Sigmoid colon (tissue), 7 donors: ENCODE measurements at places on chromosomes 7 and 10. TPM values are rescaled to one million over a fixed set of nuclear protein-coding genes. Genes with fewer than 3 reads are reported as not detected.

DNA sequence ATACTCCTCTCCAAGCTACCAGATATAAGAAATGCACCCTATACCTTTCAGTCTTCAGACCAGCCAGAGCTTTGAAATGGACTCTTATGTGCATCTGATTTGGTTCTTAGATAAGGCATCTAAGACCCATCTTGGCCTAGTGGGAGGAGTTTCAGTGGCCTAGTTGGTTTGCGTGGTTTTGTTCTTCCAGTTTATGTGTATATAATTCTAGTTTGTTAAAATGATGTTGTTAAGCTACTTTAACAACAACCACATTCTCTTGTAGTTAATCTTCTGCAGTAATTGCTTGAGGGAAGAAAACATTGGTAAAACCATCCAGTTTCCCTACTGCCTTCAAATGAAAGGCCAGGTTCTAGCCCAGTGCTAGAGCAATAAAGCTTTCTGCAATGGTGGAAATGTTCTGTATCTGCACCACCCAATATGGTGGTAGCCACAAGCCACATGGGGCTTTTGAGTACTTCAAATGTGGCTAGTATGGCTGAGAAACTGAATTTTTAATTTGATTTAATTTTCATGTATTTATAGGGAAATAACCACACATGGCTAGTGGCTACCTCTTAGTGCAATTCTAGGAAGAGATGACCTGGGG, 66.3 kb downstream of the KLHDC10 start:
- DNase-seq: no peak

DNA sequence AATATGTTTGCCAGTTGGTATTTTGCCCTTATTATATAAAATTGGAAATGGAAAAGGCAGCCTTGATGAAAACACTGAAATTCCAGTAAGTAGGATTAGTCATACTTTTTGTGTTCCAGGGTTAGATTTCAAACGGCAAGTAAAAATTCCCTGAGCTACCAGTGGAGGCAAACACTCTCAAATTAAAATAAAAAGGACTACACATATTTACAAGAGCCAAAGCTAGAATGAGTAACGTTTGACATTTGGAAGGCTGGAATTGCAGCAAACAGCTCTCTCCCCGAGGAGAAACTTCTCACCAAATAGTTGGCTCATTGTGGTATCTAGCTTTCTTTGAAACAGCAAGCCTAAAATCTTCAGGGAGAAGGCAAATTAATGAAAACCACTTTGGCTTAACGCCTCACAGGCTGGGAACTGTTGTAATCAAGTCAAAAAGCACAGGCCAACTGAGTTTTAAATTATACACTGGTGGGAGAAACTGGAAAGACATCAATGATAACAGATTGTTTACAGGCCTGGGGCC, 288.4 kb downstream of the SNX13 start:
- peak; percentile 69 for DNase-seq

DNA sequence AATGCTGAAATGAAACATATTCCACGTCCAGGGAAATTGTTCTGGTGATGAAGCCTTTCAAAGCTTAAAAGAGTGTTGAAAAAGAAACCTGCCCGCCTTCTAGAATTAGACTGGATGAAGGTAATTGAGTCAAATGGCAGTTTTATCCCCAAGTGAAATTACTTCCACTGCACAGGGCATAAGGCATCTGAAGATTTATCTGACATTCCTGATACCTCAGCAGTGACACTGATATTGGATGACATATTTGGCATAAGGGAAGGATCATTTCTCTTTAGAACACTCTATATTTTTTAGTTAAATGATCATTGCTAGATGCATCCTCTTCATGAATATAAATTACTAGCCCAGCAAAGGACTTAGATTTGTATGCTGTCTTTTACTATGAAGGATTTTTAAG, 229.6 kb upstream of the TPK1 start:
- DNase-seq: no peak

PLAU gene
- total RNA-seq: 9.4 TPM

SLC18A3 gene
- total RNA-seq: 0.68 TPM
